ENCODE measurements at places on chromosomes 2 and 18. TPM values are rescaled to one million over a fixed set of nuclear protein-coding genes. Genes with fewer than 3 reads are reported as not detected.
A peak's percentile ranks its signal among the peaks of the same experiment; 100 is the strongest.

Gene CNPPD1
- 36.1 TPM for total RNA-seq

GRCh38 chr2:45260946-45261345 is 251.7 kb upstream of the SIX2 start:
- H3K4me1 ChIP-seq, result peaks cover 73% of the 10 kb centered on the region
- H3K27ac ChIP-seq, result no peak overlapping the region
- H3K36me3 ChIP-seq, result no peaks in the 10 kb centered on the region
- H3K4me3 ChIP-seq, result peak overlapping the region; percentile 14
- no peaks in the 10 kb centered on the region for H3K27me3 ChIP-seq

Gene DYNAP
- not detected for total RNA-seq

- no peak for DNase-seq
- H3K36me3 ChIP-seq, result no peaks in the 10 kb centered on the region
- no peaks in the 10 kb centered on the region for H3K4me1 ChIP-seq
- peaks cover 2% of the 10 kb centered on the region for H3K27me3 ChIP-seq
- H3K4me3 ChIP-seq, result no peak overlapping the region
Observed at GRCh38 chr2:64923385-64923710, 65.9 kb upstream of the SLC1A4 start.

Gene SP9
- not detected for total RNA-seq

DNA sequence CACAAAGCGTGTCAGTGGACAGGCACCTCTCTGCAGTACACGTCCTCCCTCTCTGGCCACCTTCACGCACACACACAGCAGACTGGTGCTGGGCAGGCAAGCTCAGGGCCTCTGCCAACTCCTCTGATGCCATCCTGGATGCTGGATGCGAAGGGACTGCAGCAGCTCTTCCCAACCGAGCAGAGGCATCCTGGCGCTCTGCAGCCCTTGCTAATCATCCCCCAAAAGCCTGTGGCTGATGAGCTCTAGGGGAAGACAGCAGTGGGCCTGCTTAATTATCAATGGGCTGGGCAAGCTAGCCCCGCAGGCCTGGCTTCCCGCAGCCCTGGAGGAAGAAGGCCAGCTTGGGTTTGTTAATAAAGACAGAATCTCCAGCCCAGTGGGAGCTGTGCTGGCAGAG is 71.3 kb upstream of the TEX51 start:
- DNase-seq, result no peak
- no peak overlapping the region for H3K27ac ChIP-seq
- H3K36me3 ChIP-seq, result no peaks in the 10 kb centered on the region
- no peaks in the 10 kb centered on the region for H3K4me1 ChIP-seq

DNA sequence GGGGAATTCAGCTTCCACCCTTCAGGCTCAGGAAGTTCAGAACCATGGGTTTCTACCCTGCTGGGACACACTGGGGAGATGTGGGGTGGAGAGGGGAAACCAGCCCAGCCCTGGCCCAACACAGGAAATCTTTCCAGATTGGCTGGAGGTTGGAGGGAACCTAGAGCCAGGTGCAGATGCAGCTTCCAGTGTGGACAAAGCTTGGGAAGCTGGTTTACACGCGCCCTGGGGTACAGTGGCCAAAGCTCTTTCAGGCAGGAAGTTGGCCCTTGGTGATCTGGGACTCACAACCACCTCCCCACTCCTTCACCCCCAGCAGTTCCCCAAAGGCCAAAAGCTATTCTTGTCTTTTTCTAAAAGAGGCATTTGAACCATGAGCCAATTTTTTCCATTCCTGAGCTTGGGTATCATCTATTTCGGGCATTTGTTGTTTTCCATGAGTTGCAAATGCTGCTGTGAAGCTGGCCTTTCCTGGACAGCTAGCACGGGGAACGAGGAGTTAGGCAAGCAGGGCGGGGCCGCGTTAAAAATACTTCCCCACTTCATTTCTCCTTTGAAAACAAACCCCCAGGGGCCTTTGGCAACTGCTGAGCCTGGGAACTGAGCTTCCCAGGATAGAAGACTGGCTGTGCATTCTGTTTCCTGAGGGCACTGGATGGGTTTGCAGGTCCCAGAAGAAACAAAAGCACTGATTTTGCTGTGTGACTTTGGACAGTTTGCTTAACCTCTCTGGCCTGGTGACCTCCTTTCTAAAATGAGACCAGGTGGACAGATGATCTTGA is 3.1 kb upstream of the ARID5A start:
- DNase-seq, result no peak
- H3K27ac ChIP-seq, result peak overlapping the region; percentile 98

DNA sequence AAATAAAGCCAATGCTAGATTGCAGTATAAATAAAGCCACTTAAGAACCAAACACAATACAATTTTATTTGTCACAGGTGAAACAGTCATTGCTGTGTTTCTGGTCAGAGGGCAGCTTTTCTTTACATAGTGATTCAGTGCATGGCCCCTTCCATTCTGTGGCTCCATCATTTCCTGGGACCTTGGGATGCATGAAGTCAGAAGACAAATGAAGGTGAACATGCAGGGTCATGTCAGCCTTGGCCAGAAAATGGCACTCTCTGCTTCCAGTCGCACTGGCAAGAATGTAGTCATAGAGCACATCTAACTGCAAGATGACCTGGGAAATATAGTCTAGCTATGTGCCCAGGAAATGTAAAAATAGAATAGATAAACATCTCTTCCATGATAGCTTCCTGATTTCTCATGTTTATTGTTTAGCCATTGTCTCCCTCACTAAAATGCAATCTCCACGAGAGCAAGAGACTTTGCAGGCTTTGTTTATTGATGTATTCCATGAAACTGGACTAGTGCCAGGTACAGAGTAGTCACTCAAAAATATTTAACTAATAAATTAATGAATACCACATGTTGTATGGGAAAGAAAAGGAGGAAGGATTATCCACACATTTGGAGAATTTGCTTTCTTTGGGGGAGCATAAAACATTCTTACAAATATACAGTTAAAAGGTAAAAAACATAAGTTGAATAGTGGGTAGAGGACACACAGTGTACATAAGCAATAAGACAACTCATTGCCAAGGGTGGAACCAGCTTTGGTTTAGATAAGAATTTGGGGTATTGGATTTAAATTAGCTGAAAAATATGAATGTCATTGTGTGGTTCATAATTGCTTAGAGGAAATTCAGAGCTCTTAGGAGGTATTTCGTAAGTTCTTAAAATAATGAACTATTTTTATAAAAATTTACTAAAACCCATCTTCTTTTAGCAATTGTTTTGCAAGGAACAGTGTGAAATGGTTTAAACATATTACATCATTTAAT is 343.8 kb downstream of the PID1 start:
- no peak overlapping the region for H3K4me3 ChIP-seq
- DNase-seq, result no peak
- H3K36me3 ChIP-seq, result no peaks in the 10 kb centered on the region
- no peaks in the 10 kb centered on the region for H3K4me1 ChIP-seq

Gene ERFE
- total RNA-seq, result 1.8 TPM

DNA sequence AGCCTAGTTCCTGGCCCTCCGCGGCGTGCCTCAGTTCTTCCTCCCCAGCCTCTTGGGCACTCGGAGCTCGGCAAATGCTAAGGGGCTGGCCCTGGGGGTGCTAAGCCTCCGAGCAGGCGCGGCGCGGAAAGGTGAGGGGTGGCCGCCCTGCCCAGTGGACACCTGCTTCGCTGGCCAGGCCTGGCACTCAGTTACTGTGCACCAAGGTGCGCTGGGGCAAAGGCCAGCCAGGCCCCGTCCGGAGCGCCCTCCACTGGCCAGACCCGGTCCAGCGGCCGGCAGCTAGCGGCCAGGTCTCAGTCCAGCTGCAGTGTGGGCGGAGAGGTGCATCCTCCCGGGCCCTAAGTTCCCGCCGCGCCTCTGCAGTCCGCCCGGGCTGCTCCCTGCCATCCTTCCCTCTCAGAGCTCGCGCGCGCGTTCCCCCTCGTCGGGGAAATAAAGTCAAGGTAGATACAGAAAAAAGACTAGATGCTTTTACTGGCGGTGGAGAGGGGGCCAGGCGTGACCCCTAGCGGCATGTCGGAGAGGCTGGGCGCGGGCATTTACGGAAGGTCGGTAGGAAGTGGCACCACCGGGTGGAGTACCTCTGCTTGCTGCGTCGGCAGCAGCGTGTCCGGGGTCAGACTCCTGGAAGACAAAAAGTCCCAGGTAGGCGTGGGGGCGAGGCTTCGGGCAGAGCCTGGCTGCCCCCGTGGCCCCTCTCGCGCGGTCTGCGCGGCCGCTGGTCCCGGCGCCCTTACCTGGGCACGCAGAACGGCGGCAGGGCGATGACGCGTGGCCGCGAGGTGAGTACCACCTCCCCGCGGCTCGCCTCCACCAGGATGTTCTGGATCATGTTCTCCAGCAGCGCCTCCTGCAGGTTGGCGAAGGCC is 9.4 kb upstream of the CRYBA2 start:
- H3K27ac ChIP-seq, result no peak overlapping the region
- peaks cover 53% of the 10 kb centered on the region for H3K27me3 ChIP-seq
- H3K4me1 ChIP-seq, result peaks cover 4% of the 10 kb centered on the region
- H3K4me3 ChIP-seq, result no peak overlapping the region
- DNase-seq, result no peak

DNA sequence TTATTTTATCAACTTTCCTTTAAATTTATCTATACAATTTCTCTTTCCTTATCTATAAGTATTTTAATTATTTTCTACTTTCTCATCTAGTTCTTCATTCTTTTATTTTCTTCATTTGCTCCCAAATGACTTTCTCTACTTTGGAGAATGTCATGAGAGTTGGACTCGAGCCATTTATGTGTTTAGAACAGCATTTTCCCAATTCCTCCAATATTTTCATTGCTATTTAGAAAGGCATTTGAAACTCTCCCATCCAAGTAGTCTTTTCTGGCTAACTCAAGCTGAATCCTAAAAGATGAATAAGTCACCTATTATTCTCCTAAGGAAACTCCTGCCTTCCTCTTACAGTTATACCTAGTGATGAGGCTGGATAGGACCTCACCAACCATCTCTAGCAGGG is 15.8 kb upstream of the FEZ2 start:
- DNase-seq, result no peak
- no peaks in the 10 kb centered on the region for H3K27me3 ChIP-seq

DNA sequence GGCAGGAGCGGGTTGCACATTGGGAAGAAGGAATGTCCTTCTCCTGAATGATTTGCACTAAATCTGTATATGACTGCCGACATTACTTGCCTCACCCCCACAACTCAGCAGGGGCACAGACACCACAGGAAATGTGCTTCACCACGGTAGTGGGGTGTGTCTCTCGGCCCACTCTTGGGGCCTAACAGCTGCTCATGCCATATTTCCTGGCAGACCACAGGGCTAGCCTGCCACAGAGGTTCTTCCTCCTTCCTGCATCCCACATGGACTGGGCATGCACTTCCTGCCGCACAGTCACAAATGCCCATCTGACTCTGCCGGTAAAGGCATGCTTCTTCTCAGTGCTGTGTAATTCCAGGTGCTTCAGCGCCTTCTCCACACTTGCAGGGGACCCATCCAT is 10.3 kb upstream of the PAPOLG start:
- no peak overlapping the region for H3K4me3 ChIP-seq
- H3K36me3 ChIP-seq, result no peaks in the 10 kb centered on the region
- no peak overlapping the region for H3K27ac ChIP-seq
- H3K27me3 ChIP-seq, result peaks cover under 1% of the 10 kb centered on the region
- no peak for DNase-seq

- no peaks in the 10 kb centered on the region for H3K27me3 ChIP-seq
- DNase-seq, result no peak
- H3K4me1 ChIP-seq, result no peaks in the 10 kb centered on the region
- H3K4me3 ChIP-seq, result no peak overlapping the region
- no peak overlapping the region for H3K27ac ChIP-seq
Observed at GRCh38 chr2:83900862-83901261, 558.2 kb downstream of the SUCLG1 start.

DNA sequence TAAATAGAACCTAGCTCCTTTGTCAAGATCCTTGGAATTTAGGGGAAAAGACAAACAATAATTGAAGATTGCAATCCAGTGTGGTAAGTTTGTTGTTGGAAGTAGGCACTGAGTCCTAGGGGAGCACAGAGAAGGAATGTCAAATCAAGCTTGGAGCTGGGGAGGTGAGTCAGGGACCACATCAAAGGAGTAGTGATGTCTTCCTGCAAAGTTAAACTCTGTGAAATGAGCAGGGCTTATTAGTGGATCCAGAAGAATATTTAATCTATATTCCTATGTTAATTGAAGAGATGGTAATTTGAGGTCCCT is 41.7 kb upstream of the NABP1 start:
- no peaks in the 10 kb centered on the region for H3K27me3 ChIP-seq
- peaks cover 43% of the 10 kb centered on the region for H3K4me1 ChIP-seq
- H3K4me3 ChIP-seq, result peak overlapping the region; percentile 24
- H3K27ac ChIP-seq, result peak overlapping the region; percentile 95
- no peak for DNase-seq
